NCI-H1417 (cell line): ENCODE measurements at places on chromosomes 11 and 22.

DNA sequence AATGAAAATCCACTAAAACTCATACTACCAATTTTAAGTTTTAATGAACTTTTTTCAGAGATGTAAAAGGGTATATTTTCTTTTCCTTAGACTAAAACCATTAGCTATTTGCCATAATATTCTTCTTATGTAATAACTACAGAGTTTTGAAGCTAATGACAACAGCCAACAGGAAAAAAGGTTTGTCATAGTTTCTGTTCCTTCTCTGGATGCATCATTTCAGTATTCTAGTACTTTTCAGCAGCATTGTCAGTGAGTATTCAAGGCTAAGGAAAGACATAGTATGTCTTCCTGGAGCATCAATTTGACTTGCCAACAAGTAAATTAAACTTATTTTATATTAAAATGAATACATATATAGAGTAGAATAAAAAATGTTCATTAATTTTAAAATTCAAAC is 166.0 kb downstream of the METTL15 start:
- no peak for DNase-seq

DNA sequence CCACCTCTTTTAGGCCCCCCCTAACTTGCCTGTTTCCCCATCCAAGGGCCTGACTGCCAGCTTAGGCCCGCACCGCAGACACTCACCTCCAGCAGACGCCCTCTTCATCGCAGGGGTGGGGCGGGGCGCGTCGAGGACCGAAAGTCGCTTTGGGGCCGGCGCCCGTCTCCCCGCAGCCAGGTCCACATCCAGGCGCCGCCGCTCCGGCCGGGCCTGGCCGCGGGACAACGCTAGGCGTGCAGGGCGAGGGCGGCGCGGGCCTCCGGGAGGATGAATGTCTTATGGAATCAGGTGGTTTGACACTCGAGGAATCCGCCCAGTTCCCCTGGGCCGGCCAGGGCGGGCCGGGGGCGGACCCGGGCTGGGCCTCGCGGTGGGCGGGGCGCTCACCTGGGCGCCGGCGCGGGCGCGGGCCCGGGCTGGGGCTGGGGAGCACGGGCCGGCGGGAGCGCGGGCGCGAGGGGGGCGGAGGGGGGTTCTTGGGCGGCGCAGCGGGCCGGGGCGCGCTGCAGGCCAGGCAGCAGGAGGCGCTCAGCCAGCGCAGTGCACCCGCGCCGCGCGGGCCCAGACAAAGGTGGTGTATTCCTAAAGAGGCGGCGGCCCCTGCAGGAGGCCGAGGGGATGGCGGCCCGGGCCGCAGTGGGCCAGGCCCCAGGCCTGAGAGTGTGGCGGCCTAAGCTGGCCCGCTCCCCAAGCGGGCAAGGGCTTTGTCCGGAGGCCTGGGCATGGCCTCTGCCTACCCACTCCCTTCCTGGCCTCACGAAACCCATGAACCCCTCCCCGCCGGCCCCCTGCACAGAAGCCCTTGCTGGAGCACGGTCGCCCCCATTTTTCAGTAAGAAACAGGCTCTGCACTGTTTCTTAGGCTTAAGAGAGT is 177.6 kb downstream of the IGLL1 start:
- DNase-seq = no peak

DNA sequence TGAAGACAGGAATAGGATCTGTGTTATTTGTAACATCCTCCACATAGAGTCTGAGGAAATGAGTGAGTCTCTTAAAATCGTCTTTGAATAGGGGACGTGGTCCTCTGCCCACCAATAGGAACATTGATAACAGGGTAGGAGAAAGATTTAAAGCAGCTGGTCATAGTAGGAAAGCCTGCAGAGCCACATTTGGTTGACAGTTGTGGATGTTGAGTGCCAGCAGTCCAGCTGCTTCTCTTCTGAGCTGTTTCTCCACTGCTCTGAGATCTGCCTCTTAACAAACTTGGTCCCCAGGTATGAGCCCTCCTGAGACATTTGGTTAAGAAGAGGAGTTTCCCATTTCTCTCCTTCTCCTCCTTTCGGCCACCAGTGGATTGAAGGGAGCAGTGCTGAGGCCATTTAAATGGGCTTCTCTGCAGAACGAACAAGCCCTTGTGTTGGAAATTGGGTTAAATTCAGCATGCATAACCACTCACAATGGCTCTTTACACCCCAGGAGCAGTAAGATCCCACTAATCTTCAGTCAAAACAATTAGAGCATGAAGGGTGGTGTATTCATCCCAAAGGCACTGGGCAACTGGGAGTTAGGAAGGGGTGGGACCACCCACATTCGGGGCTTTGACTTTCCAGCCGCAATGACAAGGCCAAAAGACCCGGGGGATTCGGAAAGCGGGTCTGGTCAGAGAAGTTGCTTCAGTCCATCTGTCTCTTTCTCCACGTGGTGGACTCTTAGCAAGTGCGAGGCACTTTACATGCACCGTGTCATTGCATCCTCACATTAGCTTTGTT is 32.3 kb downstream of the MIAT start:
- DNase-seq = no peak

DNA sequence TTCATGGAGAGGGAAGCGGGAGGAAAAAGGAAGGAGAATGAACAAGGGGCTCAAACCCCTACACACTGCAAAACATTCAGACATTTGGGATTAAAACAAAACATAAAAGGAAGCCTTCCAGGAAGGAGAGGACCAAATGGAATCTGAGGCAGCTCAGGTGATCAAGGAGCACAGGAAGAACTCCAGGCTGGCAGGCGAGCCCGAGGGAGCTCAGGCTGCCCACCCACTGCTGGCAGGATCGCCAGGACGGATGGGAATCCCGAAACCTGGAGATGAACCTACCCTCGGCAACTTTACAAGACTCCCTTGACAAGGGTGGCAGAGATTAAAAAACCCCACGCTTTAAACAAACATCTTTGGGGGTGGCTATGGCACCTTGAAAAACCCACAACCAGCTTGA is 5.0 kb upstream of the PYGM start:
- no peak for DNase-seq

GRCh38 chr11:2467695-2468055 is 22.9 kb downstream of the KCNQ1 start:
- DNase-seq = no peak

- DNase-seq = no peak
Measured at GRCh38 chr11:123586568-123586967, 67.9 kb downstream of the SCN3B start.

- no peak for DNase-seq
Measured at GRCh38 chr11:78449866-78450265, 32.2 kb upstream of the GAB2 start.

GRCh38 chr22:24894998-24895397 is 51.5 kb downstream of the LHFPL7 start:
- peak; percentile 34 for DNase-seq

DNA sequence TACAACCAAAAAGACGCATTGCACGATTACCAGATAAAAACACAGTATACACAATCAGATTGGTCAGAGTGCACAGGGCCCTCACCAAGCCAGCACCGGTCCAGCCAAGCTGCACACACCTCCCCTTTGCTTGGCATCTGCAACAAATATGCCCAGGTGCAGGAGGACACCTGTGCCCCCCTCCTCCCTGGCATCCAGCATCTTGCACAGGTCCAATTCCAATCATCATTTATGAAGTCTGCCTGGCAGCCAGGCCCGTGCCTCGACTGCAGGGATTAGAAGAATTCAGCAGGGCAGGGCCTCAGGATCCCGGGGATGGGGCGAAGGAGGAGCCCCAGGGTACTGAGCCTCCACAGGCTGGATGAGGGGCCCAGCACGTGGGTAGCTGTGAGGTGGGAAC is 302.1 kb downstream of the CTTN start:
- no peak for DNase-seq

DNA sequence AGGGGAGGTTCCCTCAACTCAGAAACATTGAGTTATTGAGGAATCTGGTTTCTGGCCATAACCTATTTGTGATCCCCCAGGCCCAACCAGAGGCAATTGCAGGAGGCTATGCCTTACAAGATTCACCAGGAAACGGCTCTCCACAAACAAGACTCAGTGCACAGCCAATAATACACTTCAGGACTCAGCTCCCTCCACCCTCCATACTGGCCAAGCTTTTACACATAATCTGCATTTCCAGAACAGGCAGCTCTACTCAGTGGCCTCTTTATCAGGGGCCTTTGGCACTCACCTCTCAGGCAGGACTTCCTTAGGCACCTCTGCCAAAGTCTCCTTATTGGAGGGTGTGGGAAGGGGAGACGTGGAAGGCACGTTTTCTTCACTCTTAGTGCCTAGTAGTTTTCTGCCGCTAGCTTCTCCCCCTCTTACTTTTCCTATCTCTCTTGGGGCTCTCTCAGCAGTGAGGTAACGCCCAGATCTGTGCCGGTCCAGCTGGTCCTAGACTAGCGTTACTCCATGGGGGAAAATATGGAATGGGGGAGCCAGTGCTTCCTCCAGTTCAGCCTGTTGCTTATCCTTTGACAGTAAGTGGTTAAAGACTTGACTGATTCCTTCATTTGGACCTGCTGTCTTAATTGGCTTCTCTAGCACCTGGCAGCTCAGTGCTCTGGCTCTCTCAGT is 62.8 kb upstream of the ANO3 start:
- DNase-seq = no peak
